ENCODE measurements at places on chromosomes 16 and 17. TPM values are rescaled to one million over a fixed set of nuclear protein-coding genes. Genes with fewer than 3 reads are reported as not detected.

PRSS36 gene
- total RNA-seq, result 15.3 TPM

DNA sequence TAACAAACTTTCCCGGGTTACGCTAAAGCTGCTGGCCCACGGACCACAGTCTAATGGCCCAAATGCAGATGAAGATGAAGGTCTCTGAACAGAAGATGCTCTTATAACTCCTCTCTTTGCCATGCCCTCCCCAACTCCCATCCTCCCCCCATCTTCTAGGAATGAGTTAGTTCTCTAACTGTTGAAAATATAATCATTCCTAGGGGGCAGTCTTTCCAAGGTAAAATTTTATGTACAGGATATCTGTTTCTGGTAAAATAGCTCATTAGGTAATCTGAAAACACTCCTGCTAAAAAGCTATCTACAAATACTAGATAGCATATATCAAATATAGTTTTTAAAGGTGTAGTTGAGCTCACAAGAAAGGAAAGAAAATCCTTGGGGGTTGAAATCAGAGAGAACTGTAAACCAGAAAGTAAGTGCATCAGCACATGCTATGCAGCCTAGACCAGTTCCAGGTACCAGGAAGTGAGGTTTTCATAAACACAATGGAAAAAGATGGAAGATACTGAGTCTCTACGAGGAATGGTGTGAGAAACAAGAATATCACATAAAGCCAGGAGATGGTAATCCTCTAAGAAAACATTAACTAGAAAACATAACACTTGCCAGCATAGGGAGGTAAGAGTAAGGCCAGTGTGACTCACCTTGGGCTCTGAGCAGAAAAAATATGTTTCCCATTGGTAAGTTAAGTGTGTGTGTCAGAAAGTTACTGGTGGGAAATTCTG, 38.1 kb downstream of the CMC2 start:
- ATAC-seq, result no peak

CRYM gene
- total RNA-seq, result 0.79 TPM

DUS2 gene
- 15.0 TPM for total RNA-seq

- no peak for ATAC-seq
Measured at GRCh38 chr17:3750926-3751325, 27.2 kb downstream of the HASPIN start.

- no peak for ATAC-seq
Measured at GRCh38 chr17:74097450-74098135, 105.9 kb upstream of the RPL38 start.

DNA sequence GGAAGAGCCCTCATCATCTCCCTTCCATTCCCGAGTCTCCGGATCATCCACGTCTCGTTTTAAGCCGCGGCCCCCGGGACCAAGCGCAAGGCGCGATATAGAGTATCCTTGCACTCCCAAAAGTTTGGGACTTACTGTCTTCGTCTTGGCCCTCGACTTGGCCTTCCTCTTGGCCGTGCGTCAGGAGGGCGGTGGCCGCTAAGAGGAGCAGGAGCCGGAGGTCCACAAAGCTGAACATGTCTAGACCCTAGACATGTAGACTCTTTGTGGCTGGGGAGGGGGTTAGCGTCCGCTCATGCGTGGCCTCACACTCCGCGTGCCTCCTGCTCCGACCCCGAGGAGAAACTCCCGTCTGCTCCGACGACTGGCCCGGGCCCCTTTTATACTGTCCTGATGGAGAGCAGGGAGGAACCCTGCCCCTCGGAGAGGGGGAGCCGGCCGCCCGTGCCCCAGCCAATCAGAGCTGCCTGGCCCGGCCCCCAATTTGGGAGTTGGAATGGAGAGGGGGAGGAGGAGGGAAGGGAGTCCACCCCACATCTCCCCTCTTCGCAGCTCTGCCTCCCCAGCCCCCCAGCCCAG, at the start of gene COL1A1:
TSS of gene COL1A1 (minus strand) at position 356 of the 579 bp plus-strand sequence. CDS start at position 238, 118 bp downstream.
- peak; percentile 14 for ATAC-seq

DNA sequence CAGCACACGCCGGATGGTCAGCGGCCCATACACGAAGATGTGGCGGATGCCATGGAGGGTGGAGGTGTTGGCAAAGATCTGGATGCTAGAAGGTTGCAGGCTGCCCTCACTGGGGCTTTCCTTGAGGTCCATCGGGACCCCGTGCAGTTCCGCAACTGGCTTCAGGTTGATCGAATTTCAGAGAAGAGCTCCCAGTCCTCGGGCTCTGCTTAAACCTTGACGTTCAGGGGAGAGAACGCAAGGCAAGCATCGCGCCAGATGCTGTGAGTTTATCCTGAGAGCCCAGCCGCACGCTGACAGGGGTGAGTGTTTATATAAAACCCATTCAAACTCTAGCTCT, 98.7 kb upstream of the CCL2 start:
- ATAC-seq, result no peak

DNA sequence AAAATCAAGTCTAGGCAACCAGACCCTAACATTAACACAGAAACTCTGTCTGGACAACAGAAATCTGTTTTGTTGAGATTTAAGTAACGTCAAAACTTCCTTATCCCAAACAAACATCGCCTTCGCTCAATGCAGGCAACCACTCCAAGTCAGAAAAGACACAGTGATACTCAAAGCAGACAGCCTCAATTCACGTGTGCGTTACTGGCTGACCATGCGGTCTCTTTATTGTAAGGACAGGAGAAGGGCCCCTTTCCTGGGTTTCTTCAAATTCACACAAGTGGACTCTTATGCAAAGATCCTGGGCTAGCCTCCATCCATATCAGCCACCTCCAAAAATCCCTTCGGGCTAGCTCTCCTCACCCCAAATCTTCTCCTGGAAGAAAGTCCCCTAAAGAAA, 467.7 kb downstream of the SOX9 start:
- ATAC-seq, result no peak

GRCh38 chr17:1047879-1048470, 51.0 kb downstream of the TIMM22 start:
- peak; percentile 2 for ATAC-seq

CCL4L2 gene
- 0.69 TPM for total RNA-seq

OTOP2 gene
- not detected for total RNA-seq

- ATAC-seq, result no peak
Measured at GRCh38 chr16:77610496-77610895, 111.8 kb upstream of the NUDT7 start.

DPEP3 gene
- total RNA-seq, result not detected

GRCh38 chr17:50935996-50936266, 69.8 kb upstream of the TOB1 start:
- ATAC-seq, result no peak

DNA sequence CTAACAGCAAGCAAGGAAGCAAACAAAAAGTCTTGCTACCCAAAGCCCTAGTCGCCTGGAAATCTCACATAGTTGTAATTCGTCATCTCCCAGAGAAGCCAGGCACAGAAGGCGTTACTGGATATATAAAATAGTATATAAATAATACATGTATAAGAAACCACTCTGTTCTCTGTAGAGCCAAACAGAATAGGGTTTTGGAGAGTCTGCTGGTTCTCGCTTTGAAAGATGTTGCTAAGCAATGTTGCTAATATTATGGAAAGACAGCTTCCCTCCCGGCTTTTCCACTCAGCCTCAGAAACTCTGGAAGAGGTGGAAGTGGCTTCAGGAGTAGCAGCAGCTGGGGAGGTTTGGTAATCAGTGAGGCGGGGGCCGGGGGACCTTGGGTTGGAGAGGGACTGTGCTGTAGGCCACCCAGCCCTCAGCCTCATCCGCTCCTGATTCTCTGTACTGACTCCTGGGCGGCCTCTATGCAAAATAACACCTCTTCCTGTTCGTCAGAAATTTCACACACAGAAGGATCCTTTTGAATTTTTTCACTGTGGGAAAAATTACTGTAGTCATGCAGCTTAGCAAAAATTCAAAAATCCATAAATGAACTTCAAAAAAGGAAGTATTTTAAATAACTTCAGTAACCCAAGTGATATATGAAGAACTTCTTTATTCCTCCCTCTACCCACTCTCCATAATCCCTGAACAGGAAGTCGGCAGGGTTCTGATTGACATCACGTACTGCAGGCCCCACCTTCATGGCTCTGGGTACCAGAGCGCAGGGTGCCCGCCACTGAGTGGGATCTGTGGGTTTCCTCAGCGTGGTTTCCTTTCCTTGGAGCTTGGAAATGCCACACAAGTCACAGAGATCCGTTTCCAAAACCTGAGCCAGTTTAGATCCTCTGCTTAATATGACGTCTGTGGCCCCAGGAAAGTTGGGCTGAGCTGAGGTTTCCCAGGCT, 51.4 kb downstream of the RAP1GAP2 start:
- no peak for ATAC-seq

DNA sequence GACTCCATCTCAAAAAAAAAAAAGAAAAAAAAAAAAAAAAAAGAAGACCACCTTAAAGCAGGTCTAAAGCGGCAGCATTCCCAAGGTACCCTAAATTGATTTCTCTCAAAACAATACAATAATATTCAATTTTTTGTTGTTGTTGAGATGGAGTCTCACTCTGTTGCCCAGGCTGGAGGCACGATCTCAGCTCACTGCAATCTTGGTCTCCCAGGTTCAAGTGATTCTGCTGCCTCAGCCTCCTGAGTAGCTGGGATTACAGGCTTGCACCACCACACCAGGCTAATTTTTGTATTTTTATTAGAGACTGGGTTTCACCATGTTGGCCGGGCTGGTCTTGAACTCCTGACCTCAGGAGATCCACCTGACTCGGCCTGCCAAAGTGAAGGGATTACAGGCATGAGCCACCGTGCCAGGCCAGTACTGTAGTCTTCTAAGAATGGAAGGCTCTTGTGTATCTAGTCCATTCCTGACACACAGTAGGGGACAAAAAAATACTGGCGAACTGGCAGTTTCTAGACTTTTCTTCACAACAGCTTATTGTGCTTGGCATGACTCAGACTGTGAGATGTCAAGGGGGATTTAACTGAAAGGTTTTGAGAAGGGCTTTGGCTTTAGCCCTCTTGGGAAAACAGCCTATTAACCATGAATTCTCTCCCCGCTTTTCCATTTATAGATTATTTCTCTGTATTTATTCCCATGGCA, 17.3 kb downstream of the CDR2 start:
- no peak for ATAC-seq

HBQ1 gene
- total RNA-seq, result not detected

DNA sequence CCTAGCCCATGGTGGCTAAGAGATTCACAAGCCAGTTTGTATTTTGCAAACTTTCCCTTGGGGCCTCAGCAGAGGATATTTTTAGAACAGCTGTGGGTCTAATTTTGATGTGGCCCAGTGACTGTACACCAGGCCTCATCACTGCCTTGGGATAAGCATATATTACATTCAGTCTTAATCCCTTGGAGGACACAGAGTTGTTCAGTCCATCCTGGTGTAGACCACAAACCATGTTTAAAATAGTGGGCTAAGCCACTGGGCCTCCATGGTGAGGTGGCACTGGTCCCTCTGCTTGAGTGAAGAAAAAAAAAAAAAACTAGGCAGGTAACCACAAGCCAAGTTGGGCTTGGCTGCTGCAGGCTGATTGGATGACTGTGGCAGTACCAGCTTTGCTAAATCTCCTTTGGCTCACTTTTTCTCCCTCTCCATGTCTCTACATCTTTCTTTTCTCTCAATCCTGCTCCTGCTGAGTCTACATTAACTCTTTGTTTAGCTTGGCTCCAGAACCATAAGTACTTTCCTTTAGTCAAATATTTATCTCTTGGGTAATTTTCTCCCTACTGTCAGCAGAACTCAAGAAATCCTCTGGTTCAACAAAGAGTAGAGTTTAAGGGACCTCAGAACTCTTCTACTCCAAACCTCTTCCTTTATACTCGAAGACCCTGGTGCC, 120.0 kb upstream of the TBX2 start:
- no peak for ATAC-seq

DOC2A gene
- 0.77 TPM for total RNA-seq

GRCh38 chr17:61139219-61139618, 260.4 kb upstream of the TBX2 start:
- no peak for ATAC-seq

DNA sequence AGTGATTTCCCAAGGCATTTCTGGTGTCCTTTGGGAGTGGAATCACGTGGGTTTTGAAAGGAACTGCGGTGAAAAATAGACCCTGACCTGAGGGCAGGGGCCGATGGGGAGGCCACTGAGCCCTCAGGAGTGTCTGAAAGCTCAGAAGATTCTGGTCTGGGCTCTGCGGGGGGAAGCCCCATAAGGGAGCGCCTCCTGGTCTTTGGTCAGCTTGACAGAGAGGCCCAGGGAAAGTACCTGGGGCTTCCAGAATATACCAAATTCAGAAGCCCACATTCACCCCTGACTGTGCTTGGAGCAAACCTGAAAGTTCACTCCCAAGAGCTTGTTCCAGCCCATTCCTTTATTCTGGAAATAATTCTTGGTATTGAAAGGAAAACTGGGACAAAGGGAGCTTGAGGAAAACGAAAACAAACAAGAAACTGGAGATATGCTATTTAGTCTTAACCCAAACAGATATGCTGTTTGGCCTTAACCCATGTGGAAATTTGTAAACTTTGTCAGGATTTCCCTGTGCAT, 23.2 kb upstream of the NAGLU start:
- ATAC-seq, result no peak

DNA sequence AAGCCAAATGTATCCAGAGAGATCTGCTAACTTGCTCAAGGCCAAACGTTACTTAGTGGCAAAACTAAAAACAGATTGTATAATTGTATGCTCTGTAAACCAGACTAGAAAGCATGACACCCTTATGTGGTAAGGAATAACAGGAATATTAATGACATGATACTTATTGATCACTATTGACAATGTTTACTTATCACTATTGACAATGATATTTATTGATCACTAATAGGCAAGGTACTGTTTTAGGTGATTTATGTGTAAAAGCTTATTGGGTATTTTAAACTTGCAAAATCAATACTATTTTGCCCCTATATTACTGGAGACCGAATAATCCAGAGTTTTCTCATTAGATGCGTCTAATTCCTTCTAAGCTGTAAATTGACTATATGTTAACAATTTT, 985.1 kb downstream of the CDH11 start:
- ATAC-seq, result no peak

ALDH3A1 gene
- 18.8 TPM for total RNA-seq

DNA sequence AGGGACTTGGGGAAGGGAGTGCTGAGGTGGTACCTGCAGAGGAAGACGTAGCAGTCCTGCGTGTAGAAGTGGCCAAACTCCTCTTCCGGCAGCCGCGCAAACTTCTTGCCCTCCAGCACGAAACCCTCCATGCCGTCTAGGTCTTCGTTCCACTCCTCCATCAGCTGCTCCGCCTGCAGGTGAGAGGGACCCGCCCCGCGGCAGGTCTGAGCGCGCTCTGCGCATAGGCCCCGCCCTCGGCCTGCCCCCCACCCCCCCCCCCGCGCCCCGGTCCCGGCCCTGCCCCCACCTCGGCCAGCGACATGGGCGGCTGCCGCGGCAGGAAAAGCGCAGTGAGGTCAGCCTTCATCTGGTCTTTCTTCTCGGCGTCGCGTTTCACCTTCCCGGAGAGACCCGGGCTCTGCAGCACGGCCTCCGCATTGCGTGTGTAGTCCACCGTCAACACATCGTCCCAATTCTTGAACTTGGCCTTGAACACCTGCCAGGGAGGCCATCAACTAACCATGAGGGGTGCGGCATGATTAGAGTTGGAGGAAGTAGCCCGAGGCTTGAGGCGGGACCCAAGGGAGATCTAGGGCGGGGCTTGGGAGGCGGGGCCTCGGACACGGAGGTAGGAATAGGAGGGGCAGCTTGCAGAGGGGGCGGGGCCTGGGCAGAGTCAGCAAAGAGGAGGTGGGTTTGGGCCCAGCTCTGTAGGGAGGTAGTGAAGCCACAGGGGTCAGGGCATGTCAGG, 11.5 kb downstream of the FLII start:
- ATAC-seq, result peak; percentile 60

GRCh38 chr17:74637265-74637664, 13.7 kb upstream of the CD300E start:
- ATAC-seq, result no peak

- ATAC-seq, result peak; percentile 11
Measured at GRCh38 chr17:40097931-40098845, 2.2 kb downstream of the NR1D1 start.

All from gastroesophageal sphincter (tissue), 4 donors.